NCI-H2029 (cell line): ENCODE measurements at places on chromosomes 16 and 17.

GRCh38 chr16:26447570-26447969 is 619.2 kb upstream of the C16orf82 start:
- DNase-seq: no peak

DNA sequence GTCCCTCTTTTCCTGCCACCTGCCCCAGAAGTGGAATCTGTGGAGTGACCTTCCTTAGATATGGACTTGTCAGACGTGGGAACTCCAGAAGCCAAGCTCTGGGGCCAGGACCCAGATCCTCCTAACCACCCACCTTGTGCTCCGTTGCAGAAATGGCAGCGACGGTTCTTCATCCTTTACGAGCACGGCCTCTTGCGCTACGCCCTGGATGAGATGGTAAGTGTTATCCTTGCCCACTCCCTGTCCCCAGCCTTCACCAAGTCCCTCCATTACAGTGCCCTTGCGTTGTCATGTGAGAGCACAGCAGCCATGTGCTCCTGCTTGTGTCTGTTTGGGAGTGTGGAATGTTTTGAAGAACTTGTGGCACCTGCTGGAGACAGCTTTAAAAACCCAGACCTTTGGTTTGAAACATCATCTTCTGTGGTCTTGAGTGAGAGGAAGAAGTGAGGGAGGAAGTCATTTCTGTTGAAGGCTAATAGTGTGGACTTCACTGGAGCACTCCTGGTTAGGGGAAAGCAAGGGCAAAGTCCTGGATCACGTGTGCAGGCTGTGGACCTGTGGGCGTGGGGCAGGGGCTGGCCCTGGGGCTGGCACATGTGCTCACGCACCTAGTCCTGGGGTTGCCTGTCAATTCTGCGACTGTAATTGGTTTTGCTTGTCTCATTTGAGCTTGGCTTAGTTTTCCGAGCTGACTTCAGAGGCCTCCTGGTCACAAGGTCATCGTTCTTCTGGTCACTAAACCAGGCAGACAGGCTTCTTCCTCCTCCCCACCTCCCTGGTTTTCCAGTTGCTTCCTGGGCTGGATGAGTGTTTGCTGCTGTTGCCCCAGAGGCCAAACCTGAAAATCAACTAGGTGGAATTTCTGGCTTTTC is 35.8 kb downstream of the MPRIP start:
- DNase-seq: no peak

GRCh38 chr16:4679850-4680636 is 13.3 kb upstream of the NUDT16L1 start:
- peak; percentile 31 for DNase-seq

DNA sequence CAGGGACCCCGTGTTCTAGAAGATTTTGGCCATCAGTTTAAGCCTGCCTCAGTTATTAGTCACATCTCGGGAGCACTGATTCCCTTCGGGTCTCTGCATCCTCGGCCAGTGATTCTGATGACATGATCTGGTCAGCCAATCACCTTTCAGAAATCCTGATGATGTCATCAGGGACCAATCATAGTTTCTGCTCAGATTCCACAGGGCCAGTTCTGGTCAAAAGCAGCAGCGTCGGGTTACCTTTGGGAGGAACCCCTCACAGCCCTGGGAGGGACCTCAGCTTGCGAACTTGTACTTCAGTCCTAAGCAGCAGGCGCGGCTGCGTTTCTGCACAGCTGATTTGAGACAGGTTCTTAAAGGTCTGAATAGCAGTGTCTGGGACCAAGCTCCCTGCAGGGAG is 13.9 kb downstream of the KDM8 start:
- DNase-seq: no peak

GRCh38 chr17:81417049-81417878 is 22.0 kb downstream of the BAHCC1 start:
- DNase-seq: no peak

GRCh38 chr16:27500801-27501200 is 48.9 kb downstream of the GTF3C1 start:
- no peak for DNase-seq

- DNase-seq: no peak
Observed at GRCh38 chr17:78793968-78794367, 11.9 kb upstream of the CYTH1 start.

GRCh38 chr17:64218066-64218465 is 45.0 kb downstream of the TEX2 start:
- no peak for DNase-seq

DNA sequence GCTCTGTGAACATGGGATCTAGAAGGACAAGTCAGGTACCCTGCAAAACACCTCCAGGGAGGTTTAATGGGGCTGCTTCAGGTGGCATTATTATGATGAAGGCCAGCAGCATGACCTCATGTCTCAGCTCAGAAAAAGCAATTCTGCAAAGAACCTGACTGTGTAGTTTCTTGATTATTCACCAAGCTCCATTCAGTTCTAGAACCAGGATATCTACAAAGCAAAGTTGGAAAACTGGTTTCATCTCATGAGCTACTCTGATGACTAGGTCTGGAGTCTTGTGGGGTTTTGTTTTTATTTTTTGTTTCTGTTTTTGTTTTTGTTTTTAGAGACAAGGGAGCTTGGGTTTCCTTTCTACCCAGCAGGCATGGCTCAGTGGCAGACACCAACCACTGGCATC is 19.0 kb upstream of the LRRC37A3 start:
- DNase-seq: no peak

DNA sequence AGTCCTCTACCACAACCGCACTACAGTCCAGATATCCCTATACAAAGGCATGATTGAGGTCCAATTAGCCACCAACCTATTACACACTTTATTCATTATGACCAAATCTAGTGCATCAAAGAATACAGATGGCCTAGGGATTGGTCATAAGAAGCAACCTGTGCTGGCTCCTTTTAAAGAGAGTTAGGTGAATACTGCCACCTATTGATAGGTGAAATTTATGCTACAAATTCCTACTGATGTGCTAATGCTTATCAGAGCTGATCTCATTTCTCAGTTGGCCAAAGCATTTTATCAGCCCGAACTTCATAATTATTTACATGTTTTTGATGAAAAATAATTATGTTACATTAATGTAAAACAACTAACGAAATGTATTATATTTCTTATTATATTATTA is 166.3 kb downstream of the ANKFN1 start:
- peak; percentile 42 for DNase-seq

DNA sequence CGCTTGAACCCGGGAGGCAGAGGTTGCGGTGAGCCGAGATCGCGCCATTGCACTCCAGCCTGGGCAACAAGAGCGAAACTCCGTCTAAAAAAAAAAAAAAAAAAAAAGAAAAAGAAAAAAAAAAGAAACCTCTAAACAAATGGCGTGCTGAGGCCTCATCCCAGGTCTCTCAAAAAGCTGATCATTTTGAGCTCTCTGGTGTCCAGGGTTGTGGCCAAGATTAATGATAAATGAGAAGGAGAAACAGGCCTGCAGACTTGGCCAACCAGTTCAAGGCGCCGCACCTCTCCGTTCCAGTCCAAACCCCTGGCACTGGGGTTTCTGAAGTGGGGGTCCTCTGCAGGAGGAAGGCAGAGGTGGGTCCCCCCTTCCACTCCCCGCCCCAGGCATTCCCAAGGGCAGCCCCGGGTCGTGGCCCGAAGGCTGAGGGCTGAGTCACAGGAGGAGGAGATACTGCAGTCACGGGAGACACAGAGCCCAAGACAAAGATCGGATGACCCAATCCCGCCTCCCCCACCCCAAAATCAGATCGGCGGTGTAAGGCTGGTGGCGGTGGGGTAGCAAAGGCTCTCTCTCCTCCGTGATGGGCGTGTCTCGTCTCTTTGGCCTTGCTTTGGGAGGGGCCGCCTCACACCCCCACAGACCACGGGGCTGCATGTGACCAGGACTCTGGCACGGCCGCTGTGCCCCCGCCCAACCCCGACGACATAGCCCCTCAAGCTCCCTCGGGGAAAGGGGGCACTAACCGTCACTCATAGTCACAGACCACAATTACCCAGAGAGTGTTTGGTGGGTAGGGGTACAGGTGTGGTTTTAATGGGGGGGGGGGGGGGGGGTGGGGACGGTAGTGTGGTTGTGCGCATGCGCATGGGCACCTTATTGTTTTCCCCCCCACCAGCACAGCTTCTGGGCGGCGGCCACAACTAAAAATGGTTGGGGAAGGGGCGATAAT is 1.1 kb downstream of the VAT1 start:
- peak; percentile 5 for DNase-seq

DNA sequence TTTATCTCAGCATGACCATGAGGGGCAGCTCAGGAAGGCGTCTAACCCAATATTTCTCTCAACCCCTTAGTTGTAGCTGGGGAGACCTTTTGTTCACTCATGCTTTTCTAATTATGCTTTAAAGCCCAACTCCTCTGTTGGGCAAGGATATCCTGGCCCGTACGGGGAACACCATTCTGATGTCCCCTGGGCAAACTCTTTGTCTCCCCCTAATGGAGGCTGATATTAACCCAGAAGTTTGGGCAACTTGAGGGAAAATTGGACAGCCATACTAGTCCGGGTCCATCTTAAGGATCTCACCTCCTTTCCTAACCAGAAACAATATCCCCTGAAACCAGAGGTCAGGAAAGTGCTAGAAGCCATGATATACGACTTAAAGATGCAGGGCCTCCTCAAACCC is 143.7 kb upstream of the COX10 start:
- DNase-seq: no peak
